Activated T-cell treated with anti-CD3 and anti-CD28 coated beads, Interleukin-2, amount 50 U/mL, for 24 hours (primary cell): ENCODE measurements at places on chromosomes 5 and 9.

GRCh38 chr5:158874343-158874742 is 225.4 kb downstream of the EBF1 start:
- H3K4me1 ChIP-seq: peaks cover 27% of the 10 kb centered on the region
- H3K4me3 ChIP-seq: no peak overlapping the region
- H3K36me3 ChIP-seq: no peaks in the 10 kb centered on the region
- H3K27me3 ChIP-seq: peaks cover 3% of the 10 kb centered on the region
- DNase-seq: no peak

DNA sequence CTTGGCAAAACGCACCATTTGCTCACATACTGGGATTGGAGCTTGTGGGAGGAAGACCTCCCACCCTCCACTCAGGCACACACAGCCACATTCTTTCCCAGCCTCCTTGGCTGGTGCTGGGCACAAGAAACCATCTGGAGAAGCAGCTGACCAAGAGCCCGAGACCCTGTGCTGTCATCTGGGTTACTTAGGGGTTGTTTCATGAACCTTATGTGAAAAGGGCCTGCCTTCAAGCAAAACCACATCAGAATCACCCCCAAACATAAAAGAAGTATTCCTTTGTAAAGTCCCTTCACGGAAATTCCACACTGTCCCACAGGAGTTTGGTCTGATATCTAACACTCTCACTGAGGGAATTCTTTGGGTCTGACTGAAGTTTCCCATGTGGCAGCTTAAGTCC is 172.1 kb downstream of the NR3C1 start:
- H3K36me3 ChIP-seq: no peaks in the 10 kb centered on the region
- H3K27me3 ChIP-seq: no peaks in the 10 kb centered on the region
- DNase-seq: no peak
- no peak overlapping the region for H3K4me3 ChIP-seq

DNA sequence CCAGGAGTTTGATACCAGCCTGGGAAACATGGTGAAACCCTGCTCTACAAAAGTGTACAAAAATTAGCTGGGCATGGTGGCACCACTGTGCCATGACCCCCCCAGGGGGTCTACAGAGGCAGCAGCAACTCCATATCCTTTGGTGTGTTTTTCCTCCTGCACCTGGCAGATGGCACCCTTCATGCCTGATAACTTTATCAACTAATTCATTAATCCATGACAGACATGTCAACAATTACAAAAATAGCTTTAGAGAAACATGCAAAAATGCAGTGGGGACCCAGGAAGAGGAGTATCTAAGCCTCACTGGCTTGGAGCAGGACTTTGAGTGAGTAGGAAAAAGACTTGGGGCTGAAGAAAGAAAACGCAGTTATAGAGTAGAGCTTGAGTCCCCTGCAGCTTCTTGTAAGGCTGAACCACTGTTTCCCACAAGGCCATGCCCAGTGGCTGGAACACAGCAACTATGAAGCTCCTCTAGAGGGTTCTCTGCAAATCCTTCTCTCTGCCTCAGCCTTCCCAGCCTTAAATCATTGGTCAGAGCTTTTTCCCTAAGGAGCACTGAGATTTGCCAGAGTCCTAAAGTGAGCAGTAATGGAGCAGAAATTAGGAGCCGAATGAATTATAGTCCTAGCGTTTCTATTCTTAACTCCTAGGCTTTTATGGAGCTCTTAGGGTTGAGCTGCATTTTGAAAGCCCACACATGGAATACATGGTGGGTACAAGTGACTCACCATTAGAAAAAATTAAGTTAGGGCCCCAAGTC is 25.5 kb upstream of the B4GALT1 start:
- no peak overlapping the region for H3K4me3 ChIP-seq
- H3K27me3 ChIP-seq: no peaks in the 10 kb centered on the region
- H3K36me3 ChIP-seq: no peaks in the 10 kb centered on the region
- no peaks in the 10 kb centered on the region for H3K4me1 ChIP-seq

DNA sequence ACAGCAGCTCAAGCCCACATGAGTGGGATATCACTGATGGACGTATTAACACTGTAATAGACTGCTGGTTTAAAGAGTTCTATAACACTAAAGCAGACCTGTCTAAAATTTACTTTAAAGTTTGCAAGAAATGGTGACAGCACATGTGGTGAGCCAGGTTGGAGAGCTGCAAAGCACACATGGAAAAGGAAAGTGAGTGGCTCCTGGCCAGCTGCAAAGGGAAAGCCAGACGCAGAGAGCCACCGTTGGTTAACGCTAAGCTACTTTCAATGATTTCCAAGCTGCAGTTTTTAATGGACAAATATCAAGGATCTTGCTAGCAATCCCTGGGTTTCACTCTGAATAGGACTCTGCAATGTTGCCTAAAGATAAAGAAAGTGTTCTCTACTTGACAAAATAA is 89.9 kb downstream of the CTNND2 start:
- no peaks in the 10 kb centered on the region for H3K36me3 ChIP-seq
- H3K4me1 ChIP-seq: no peaks in the 10 kb centered on the region
- H3K27ac ChIP-seq: no peak overlapping the region
- no peak for DNase-seq

- H3K27me3 ChIP-seq: no peaks in the 10 kb centered on the region
- peaks cover 87% of the 10 kb centered on the region for H3K36me3 ChIP-seq
- no peak overlapping the region for H3K27ac ChIP-seq
- no peak overlapping the region for H3K4me3 ChIP-seq
- H3K4me1 ChIP-seq: peaks cover 14% of the 10 kb centered on the region
- no peak for DNase-seq
Observed at GRCh38 chr5:163475411-163475810, 15.0 kb downstream of the HMMR start.
